ENCODE measurements at places on chromosomes 11 and 22. TPM values are rescaled to one million over a fixed set of nuclear protein-coding genes. Genes with fewer than 3 reads are reported as not detected.

DNA sequence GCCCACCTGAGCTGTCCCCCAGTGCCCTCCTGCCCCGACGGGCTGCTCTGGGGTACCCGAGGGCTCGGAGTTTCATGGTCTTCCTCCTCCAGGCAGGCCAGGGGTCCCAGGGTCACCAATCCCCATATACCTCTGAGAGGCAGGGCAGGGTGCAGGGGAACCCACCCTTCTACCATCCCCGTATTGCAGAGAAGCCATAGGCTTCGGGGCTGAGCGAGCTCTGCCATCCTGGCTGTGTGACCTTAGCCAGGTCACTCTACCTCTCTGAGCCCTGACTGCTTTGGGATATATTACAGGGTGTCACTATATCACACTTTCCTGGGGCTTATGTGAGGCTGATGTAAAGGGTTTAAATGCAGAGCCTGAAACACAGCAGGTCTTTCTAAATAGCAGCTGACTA, 57.4 kb downstream of the NAT10 start:
- no peak for DNase-seq

DNA sequence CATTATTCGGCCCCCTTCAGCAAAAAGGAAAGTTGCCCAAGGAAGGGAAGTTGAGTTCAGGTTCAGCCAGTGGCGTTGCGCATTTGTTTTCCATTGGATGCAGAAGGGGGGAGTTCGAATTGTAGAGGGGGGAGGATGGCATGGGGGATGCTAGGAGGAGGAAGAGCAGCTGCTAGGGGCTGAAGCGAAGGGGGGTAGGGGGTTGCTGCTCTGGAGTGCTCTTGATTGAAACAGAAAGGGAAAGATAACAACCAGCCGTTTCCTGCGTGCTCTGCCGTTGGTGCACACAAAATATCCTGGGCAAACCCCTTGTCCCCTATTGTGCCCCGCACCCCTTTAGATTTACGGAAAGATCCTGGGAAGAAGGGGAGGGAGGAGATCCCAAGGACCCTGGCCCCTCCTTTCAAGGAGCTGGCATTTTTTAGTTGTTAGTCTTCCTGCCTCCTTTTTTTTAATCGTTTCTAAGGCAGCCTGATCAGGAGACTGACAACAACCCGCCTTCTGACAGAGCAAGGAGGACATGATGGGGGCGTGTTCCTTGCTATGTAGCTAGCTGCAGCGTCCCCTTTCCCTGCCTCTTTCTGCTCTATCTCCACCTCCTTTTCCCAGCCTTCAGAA, 2.1 kb downstream of the KMT2A start:
- DNase-seq = no peak

GRCh38 chr11:111095327-111095726, 150.2 kb upstream of the POU2AF2 start:
- no peak for DNase-seq

Gene SPDYC
- polyA plus RNA-seq = not detected

DNA sequence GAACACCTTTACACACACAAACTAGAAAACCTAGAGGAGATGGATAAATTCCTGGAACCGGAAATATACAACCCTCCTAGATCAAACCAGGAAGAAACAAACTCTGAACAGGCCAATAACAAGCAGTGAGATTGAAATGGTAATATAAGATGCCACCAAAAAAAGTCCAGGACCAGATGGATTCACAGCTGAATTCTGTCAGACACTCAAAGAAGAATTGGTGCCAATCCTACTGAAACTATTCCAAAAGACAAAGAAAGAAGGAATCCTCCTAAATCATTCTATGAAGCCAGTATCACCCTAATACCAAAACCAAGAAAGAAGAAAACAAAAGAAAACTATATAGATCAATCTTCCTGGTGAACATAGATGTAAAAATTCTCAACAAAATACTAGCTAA, 33.9 kb downstream of the PIWIL3 start:
- DNase-seq = no peak

DNA sequence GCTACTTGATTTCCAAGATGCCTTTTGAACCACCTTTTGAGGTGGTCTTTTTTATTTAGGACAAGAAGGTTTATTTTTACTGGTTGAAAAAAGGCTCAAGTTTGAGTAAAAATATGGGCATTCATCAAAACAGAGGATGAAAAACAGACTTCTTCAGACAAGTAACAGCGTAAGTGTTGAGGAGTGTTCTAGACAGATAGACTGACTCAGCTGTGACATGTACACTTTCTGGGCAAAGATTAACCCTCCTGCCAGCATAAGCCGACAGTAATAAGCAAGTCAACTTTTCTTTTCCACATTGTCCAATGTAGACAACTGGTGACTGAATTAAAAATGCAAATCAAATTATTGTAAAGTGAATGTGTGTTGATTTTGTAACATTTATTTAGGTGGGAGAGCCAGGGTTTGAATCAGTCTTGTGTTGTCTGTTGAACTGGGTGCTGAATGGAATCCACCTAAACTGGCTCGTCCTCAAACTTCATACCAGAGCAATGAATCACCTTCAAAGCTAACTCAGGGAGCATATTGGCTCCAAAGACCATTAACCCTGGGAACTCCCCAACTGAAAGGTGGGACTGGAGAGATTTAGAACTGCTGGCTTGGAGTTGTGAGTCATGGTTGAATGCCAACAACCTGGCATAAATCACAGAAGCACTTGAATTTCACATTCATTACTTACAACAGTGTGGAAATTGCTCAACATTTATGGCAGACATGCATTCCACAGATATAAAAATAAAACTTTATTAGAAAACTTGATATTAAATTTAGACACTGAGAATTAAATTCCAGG, 377.0 kb downstream of the ETS1 start:
- peak; percentile 36 for DNase-seq

- no peak for DNase-seq
Measured at GRCh38 chr11:65090628-65091027, 5.4 kb upstream of the VPS51 start.

Gene C22orf15
- not detected for polyA plus RNA-seq

DNA sequence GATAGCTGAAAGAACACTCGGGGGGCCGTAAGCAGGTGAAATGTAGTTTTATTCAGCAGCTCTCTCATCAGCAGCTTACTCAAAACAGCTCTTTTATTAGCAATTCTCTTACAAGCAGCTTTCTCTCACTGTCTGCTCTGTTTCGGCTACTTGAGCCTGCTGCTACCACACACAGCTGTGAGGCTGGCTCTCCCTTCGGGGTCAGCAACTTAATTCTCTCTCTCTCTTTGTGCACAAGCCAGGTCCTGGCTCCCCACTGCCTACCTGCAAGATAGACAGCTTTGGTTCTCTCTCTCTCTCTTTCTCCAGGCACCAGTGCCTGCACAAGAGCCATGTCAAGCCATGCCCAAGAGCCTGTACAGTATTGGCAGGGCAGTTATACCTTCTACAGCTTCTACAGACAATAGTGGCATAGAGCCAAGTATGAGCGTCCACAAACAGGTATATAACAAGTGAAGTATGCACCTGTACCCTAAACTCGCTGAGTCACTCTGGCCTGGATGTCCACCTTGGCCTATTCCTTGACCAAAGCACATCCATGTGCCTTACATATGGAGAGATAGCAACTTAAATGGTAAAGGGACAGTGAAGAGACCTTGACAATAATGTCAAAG, 110.8 kb downstream of the MTNR1B start:
- DNase-seq = no peak

Gene MRGPRF
- 4.2 TPM for polyA plus RNA-seq

DNA sequence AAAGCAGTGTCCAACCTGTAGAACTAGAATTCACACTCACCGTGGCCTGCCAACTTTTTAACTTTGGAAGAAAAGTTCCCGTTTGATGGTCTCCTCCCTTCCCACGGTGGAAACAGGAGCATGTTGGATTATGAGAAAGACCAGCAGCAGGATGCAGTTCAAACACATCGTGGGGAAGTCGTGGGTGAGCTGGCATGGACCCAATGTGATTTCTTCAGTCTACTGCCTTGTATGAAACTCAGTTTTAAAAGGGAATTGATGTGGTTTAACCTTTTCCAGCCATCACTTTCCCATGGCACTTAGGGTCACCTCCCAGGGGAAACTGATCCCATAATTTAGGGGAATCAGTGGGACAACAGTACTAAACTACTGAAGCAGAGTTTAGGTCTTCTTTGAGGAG, 318.3 kb downstream of the CADM1 start:
- DNase-seq = peak; percentile 56

DNA sequence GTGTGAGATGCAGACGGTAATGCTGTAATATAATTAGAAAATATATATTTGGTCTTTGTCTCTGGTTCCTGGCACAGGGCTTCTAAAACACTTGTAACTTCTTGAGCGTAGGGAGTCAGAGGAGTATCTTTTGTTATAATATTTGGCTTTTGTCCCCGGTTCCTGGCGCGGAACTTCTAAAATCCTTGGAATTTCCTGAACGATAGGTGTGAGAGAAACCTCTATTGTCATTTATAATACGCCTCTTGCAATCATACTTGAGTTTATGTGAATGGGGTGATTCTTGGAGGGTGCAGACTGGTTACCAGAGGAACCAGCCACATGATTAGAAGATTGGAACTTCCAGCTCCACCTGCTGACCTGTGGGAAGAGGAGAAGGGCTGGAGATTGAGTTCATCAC, 54.1 kb upstream of the ZBED5 start:
- no peak for DNase-seq

DNA sequence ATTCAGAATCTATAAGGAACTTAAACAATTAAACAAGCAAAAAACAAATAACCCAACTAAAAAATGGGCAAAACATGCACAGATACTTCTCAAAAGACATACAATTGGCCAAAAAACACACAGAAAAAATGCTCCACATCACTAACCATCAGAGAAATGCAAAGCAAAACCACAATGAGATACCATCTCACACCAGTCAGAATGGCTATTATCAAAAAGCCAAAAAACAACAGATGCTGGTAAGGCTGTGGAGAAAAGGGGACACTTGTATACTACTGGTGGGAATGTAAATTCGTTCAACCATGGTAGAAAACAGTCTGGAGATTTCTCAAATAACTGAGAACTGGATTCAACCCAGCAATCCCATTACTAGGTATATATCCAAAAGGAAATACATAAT, 24.8 kb downstream of the ENTHD1 start:
- DNase-seq = no peak

- no peak for DNase-seq
Measured at GRCh38 chr11:128205796-128206195, 381.6 kb downstream of the ETS1 start.

DNA sequence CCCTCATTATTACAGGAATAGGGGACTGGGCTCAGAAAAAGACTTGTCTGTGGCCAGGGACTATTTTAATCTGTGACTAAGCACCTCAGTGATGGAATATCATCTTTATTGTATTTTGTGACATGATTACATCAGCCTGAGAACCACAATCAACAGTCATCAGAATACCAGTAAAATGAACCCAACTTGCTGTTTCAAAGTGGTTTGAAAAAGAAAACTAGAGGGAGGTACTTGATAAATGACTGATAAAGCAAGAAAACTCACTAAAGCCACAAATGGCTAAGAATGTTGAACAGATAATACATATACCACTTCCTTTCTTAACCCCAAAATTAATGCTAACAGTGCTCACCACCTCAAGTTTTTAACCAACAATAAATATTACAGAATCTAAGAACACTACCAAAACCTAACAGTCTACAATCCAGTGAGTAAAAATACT, 155.7 kb downstream of the ATG16L2 start:
- DNase-seq = no peak

- DNase-seq = peak; percentile 90
Measured at GRCh38 chr11:67558084-67558772, 25.4 kb upstream of the GSTP1 start.

DNA sequence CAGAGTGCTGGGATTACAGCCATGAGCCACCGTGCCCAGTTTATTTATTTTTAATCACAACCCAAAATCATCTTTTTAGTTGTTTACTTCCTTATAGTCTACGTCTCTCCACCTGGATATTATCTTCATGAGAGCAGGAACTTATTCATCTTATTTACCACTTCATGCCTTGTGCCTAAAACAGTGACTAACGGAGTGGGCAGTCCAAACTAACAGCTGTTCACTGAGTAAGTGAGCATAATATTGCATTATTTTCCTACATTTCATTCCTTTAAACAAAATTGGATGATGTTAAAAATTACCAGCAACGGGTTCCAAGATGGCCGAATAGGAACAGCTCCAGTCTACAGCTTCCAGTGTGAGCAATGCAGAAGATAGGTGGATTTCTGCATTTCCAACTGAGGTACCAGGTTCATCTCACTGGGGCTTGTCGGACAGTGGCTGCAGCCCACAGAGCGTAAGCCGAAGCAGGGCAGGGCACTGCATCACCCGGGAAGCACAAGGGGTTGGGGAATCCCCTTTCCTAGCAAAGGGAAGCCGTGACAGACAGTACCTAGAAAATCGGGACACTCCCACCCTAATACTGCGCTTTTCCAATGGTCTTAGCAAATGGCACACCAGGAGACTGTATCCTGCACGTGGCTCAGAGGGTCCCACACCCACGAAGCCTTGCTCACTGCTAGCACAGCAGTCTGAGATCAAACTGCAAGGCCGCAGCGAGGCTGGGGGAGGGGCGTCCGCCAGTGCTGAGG, 14.1 kb downstream of the TMEM123 start:
- DNase-seq = no peak

Measured in heart left ventricle (tissue), 16 donors.